ENCODE measurements at places on chromosomes 16 and 17.
A peak's percentile ranks its signal among the peaks of the same experiment; 100 is the strongest.

DNA sequence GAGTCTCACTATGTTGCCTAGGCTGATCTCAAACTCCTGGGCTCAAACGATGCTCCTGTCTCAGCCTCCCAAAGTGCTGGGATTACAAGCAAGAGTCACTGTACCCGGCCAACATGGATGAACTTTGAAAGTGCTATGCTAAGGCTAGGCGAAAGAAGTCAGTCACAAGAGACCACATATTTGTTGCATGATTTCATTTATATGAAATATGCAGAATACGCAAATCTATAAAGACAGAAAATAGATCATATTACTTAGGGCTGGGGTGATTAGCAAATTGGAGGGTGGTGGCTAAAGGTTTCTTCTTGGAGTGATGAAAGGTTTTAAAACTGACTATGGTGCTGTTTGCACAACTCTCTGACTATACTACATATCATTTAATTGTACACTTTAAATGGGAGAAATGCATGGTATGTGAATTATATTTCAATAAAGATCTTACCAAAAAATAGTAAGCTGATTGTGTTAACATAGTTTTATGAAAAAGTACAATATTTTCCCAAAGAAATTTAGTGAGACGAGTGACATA is 1.2 kb upstream of the FLYWCH1 start:
- no peak for DNase-seq

GRCh38 chr16:57123216-57123973 is 31.0 kb downstream of the CPNE2 start:
- no peak for DNase-seq

DNA sequence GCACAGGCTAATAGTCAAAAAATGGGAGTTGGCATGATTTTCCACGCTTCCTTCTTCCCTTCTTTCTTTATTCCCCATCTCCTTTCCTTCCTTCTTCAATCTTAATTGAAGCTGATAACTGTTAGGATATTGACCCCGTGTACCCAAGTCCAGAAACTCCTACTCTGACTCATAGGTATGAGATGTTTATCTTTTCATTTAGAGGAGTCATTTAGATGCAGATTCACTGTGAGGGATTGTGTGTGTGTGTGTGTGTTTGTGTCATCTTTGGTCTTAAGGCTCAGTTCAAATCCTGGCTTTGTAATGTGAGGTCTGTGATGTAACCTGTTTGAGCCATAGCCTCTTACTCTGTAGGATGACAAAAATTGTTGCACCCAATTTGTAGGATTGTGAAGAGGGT is 332.0 kb upstream of the MAF start:
- DNase-seq: no peak

DNA sequence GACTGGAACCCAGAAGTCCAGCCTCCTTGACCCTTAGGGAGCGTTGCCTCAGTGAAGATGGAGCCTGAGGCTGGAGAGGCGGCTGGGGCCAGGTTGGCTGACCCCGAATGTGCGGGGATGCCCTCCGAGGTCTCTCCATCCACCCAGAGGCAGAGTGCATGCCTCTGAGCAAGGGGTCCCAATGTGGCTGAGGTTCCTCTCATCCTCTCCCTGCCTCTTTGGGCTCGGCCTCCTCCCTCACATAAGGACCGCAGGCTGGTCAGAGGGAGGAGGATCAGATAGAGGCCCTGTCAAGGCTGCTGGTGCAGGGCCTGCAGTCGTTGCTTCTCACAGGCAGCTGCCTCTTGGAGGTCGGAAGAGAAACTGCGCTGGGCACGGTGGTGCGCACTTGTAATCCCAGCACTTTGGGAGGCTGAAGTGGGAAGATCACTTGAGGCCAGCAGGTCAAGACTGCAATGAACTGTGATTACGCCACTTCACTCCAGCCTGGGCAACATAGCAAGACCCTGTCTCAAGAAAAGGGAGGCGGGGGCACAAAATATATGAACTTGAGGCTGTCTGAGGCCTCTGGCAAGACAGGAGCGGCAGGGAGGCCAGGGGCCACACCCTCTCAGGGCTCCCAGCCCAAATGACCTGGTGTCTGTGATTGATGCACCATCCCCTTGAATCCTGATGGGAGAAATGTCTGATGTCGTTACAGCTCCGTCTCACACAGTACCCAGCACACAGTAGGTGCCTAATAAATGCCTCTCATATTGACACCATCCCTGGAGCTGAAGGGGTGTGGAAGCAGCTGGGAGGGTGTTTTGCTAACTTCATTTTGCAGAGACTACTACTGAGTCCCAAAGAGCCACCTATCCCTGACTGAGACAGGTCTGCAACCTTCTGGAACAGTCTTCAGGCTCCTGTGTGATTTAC is 220.1 kb upstream of the GSE1 start:
- no peak for DNase-seq

DNA sequence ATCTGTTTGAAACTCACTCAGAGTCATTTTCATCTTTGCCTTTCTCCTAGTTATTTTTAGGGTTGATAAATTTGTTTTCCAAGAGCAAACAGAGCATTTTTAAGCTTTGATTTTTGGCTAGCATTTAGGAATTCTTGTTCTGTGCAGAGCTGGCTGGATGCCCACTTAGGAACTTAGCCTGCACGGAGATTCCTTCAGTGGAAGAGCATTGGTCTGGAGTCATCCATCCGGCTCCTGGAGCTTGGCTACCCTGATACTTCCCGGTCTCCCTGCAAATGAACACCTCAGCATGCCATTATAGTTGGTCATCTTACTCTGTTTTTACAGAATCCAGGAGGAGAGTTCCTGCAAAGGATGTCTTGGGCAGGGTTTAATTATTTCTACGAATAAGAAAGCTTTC is 57.1 kb downstream of the SPECC1 start:
- DNase-seq: no peak

DNA sequence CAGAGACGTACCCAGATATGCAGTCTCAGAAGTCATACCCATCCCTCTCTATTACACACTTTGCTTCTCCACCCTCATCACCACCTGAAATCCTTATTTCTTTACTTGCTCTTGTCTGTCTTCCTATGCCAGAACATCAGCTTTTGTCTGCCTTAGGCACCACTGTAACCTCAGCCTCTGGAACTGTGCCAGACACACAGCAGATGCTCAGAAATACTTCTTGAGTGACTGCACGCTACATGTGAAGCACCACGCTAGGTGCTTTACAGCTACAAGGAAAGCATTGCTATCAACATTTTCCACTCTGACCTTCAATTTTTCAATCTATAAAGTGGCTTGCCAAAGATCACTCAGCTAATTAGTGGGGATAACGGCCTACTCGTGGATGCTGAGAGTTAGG is 226.8 kb downstream of the CHD9NB start:
- no peak for DNase-seq

- DNase-seq: no peak
Measured at GRCh38 chr17:78689029-78689428, 93.0 kb downstream of the CYTH1 start.

DNA sequence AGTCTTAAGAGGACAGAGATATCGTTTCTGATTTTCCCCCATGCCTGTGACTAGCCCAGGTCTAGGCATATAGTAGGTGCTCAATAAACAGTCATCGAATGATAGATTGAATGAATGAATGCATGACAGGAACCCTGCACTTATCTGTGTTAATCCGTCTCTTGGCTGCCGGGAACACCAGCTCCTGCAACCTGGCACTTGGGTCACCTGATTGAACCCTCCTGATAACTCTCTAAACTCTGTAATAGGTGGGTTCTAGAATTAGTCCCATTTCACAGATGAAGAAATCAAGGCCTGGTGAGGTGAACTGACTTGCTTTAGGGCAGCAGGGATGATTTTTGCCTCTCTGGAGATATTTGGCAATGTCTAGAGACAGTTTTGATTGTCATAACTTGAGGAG is 43.7 kb downstream of the ABCC1 start:
- no peak for DNase-seq

DNA sequence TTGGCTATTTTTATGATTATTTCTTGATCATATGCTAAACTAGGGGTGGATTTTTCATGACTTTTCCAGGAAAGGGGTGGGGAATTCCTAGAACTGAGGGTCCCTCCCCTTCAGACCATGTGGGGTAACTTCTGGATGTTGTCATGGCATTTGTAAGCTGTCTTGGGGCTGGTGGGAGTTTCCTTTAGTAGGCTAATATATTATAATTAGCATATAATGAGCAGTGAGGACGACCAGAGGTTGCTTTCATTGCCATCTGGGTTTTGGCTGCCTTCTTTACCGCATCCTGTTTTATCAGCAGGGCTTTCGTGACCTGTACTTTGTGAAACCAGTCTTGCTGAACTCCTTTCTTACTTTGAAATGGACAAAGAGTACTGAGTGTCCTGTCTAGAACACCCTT is 40.4 kb upstream of the ABCA5 start:
- DNase-seq: peak; percentile 21

- DNase-seq: peak; percentile 54
Measured at GRCh38 chr16:85798901-85799496, 345 bp downstream of the EMC8 start.
